Mammary epithelial cell (primary cell): ENCODE measurements at places on chromosomes 16 and 17. TPM values are rescaled to one million over a fixed set of nuclear protein-coding genes. Genes with fewer than 3 reads are reported as not detected.

Gene ATP1B2
- not detected for total RNA-seq

GRCh38 chr16:19963301-19963700 is 78.7 kb upstream of the GPRC5B start:
- no peak for DNase-seq

Gene SAMD14
- total RNA-seq, result 0.33 TPM

GRCh38 chr17:39871801-39872200 is 3.8 kb downstream of the ZPBP2 start:
- no peak for DNase-seq

Gene CACNG3
- not detected for total RNA-seq

DNA sequence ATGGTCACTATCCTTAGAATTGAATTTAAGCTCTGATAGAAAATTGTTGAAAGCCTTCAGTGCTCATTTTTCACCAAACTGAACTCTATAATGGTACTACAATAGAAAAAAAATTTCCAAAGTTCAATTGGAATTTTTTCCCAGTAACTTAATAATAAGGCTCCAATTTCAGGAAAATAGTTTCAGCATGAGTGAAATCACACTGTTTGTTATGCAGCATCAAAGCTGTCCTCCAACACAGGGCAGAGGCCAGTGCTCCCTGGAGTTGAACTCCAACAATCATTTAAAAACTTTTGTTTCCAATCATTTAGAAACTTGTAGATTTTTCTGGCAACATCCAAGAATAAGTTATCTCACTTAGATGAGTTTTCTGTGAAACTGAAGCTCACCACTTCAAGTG is 103.1 kb upstream of the HSBP1 start:
- no peak for DNase-seq

Gene PIRT
- total RNA-seq, result not detected in 2 replicates

Gene SULT1A1
- total RNA-seq, result 5.7 TPM

DNA sequence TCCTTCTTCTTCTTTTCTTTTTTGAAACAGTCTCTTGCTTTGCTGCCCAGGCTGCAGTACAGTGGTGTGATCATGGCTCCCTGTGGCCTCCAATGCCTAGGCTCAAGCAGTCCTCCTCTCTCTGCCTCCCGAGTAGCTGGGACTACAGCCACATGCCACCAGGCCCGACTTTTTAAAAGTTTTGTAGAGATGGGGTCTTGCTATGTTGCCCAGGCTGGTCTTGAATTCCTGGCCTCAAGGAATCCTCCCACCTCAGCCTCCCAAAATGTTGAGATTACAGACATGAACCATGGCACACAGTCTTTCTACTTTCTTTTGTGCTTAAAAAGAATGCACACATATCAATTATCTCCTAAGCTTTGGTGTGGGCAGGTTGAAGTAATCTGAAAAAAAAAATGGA is 61.0 kb upstream of the DNAJA2 start:
- no peak for DNase-seq

DNA sequence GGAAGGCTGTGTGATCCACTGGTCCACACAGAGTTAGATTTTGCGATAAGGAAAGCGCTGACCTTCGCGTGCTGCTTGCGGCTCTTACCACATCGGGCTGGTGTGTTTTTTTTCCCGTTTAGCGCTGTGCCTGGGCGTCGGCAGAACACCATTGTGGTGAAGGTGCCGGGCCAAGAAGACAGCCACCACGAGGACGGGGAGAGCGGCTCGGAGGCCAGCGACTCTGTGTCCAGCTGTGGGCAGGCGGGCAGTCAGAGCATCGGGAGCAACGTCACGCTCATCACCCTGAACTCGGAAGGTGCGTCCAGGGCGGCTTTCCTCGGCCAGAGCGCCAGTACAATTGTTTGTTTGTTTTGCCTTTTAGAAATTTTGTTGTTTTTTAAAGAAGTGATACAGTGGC is 54.7 kb downstream of the BANP start:
- DNase-seq, result no peak

Gene LRRC37A
- 0.80 and 1.7 TPM in 2 replicates for total RNA-seq

- no peak for DNase-seq
Observed at GRCh38 chr16:51450909-51451308, 299.8 kb upstream of the SALL1 start.

Gene VAT1L
- total RNA-seq, result not detected in 2 replicates

Gene CCR7
- total RNA-seq, result not detected in 2 replicates

DNA sequence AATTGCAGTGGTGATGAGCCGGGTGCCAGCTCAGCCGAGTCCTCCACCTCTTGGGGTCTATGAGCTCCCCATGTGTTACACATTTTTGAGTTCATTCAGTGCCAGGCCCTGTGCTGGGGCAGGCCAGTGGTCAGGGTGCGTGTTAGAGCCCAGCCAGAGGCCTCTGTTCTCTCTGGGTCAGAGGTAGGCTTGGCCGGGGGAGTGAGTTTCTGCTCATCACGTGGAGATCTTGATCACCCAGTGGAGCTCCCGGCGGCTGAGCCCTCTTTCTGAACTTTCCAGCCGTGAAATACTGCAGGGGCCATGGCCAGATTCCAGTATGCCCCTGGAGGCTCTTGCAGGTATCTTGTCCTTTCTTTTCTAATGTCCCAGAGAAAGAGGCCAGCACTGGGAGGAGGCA is 93.0 kb downstream of the RAP1GAP2 start:
- no peak for DNase-seq

DNA sequence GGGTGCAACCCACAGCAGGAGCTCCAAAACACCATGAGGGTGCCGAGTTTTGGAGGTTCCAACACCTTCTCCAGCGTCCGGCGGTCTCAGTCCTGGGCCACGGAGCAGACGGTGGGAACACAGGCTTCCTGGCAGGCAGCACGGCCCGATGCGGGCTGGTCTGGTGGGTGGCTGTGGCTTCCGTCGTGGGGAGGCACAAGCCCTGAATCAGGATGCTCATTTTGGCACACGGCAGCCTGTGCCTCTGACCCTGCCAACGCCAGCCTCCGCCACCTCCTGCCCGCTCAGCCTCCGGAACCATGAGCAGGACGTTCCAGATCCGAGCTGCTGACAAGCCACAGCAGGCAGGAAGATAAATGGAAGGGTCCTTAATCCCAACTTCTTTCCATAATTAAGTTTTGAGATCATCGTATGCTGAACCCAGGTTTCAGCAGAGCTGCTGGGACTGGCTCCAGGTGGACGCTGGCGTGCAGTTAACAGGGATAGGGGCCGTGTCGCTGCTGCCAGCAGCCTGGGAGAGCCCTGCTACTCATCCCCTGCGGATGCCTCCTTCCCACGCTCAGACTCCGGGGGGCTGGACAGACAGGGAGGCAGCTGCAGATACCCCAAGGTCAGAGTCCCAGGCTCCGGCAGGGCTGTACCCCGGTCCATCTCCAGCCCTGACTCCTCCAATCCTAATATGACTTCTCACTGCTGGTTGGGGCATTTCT is 136.6 kb downstream of the ENGASE start:
- no peak for DNase-seq

Gene INO80E
- total RNA-seq, result 62.2 and 71.6 TPM in 2 replicates

DNA sequence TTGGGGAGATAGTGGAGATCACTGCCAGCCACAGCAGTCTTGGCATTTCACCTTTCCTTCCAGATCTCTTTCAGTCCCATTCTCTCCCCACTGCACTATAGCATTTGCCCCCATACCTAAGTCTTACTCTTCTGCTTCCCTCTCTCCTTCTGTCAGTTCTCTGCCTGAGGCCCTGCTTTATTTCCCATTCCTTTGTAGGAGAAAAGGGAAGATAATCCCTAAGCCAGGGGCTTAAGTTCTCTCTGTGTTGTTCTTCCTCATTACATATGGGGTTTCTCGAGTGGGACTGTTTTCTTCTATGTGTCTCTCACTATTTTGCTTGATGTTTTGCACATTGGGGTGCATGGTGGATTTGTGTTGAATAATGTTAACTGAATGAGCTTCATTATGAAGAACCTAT is 6.4 kb downstream of the KDM6B start:
- DNase-seq, result no peak

DNA sequence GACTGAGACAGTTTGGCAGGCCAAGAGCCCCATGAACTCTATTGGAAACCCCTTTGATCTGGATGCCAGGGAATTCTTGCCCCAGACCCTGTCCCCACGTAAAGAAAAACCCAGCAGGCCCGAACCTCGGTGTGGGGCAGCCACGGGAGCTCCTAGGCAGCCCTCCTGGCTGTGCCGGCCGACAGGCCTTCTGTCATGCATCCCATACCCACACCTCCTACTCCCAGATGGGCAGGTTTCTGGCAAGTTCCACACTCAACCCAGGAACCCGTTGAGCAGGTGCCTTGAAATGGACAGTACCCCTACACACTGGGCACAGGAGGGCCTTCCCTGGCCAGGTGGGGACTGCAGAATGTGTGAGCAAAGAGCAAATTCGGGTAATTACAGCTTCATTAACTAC is 23.6 kb upstream of the ATP2C2 start:
- DNase-seq, result no peak

Gene NOTUM
- not detected for total RNA-seq

GRCh38 chr17:40445751-40446468 is 2.7 kb downstream of the IGFBP4 start:
- no peak for DNase-seq

Gene SKA2
- 34.0 TPM for total RNA-seq

Gene FSCN2
- total RNA-seq, result 0.83 TPM

Gene CD19
- total RNA-seq, result not detected in 2 replicates

- DNase-seq, result no peak
Observed at GRCh38 chr17:38697061-38697820, 7.8 kb upstream of the MLLT6 start.

DNA sequence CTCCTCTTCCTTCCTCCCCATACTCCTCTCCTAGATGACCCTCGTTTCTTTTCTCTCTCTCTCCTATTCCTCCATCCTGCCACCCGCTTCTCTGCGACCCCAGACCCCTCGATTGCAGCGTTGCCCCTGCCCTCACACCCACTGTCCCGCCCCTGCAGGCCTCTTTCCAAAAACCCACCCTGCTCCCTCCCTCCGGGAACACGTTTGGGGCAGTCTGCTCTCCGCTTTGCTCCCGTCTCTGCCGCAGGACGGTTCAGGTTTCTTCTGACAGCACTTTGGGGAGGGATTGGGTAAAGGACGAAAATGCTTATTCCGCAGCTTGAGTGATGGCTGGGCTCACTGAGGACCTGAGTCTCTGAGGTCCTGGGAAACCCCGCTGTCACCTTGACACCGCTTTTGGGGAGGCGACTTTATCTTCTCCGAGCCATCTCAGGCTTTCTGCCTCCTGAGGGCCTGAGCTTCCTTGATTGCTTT is 690 bp downstream of the NDE1 start:
- peak; percentile 30 for DNase-seq

- no peak for DNase-seq
Observed at GRCh38 chr16:66574081-66574480, 5.2 kb upstream of the CMTM2 start.
